Esophagus squamous epithelium (tissue), 5 donors: ENCODE measurements at places on chromosomes 6 and 20. TPM values are rescaled to one million over a fixed set of nuclear protein-coding genes. Genes with fewer than 3 reads are reported as not detected.

- DNase-seq: no peak
These were observed 141.9 kb upstream of the SASH1 start for GRCh38 chr6:148200781-148201180.

DNA sequence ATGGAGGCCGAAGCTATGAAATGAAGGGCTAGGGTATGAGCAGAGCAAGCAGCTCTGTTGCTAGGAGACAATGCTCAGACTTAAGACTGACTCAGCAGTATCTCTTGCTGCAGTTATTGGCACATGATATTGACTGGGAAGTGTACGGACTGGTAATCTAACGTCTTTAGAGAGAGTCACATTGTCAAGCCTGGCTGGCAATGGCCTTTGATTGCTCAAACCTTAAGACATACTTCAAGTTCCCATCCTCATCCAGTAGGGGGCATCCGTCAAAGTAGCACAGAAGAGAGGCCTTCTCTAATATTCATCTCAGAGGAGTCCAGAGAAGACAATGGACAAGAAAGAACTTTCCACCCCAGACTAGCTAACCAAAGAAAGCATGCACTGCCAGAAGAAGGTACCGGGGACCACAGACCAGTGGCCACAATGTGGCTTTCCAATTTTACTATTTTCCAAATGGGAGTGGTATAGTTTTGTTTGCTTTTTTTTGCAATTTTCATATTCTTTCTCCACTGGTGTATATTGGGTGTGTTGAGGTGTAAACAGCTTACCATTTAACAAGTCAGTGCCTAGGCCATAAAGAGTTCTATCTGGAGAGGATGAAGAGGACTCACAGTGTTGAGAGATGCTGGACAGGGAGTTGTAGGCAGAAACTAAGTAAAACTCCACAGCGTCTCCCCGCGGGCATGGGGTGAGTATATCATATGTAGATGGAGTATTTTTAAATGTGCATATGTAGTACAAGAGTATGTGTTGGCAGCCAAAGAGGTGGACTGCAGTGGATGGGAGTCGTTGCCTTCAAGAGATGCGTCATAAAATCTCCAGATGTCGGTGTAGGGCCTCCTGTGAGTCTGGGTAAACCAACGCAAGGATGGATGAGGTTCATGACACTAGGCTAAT is 36.7 kb downstream of the LRFN2 start:
- no peak for DNase-seq

DNA sequence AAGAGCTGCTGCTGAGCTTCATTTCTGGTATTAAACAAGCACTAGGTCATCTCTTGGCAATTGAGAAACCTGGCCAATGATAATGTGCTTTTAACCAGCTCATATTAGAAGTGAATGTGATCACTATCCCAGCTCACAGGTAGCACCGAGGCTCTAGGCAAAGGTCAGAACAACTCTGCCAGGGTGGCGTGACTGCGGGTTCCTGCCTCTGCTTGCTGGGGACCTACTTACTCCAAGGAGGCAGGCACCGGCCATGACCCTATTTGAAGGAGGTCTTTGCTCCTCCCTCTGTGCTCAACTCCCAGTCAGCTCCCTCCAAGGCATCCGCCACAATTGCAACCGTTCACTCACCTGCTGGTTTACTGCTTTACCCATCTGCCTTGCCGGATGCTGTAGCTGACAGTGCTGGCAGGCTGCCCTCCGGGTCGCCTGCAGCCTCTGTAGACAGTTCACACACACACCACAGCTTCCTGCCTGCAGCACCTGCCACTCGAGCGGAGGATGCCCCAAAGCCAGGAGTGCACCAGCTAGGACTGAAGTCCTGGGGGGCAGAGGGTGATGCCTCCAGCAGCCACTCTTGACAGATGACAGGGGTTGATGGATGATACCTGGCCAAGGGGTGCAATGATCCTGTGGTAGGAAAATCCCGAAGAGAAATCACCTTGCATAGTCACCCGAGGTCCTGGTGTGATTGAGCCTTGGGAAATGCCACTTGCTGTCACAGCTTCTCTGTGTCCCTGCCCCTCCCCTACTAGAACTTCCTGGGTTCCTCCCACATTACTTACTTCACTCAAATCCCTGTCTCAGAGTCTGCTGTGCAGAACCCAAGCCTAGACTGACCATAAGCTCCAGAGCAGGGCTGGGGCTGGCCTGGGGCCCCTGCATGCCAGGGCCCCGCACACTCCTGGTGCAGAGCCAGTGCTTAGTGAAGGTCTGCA is 8.8 kb upstream of the VSX1 start:
- no peak for DNase-seq

GRCh38 chr6:87908978-87909811 is 138.4 kb upstream of the SPACA1 start:
- no peak for DNase-seq

- DNase-seq: no peak
These were observed 20.1 kb downstream of the C6orf141 start for GRCh38 chr6:49570474-49571079.

GRCh38 chr6:136534268-136534667 is 16.0 kb downstream of the MAP7 start:
- DNase-seq: no peak

GRCh38 chr6:56875961-56876360 is 78.9 kb upstream of the BEND6 start:
- DNase-seq: no peak

- DNase-seq: no peak
These were observed 297.7 kb downstream of the CDC5L start for GRCh38 chr6:44685213-44685612.

DNA sequence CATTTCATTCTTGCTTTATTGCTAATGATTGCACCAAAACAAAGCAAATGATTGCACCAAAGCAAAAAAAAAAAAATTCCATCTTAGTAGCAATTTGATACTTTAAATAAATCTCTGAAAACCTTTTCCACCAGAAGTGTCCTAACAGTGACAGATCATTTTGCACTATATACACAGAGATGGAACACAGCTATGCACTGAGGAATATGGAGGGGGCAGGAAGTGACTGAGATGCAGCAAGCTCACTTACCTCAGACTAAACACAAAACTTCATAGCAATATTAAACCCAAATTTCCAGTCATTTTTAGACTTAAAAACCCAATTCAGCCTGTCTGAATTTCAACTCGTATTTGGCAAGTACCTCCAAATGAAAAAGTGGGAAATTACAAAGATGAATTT is 41.2 kb downstream of the HIVEP2 start:
- DNase-seq: no peak

DNA sequence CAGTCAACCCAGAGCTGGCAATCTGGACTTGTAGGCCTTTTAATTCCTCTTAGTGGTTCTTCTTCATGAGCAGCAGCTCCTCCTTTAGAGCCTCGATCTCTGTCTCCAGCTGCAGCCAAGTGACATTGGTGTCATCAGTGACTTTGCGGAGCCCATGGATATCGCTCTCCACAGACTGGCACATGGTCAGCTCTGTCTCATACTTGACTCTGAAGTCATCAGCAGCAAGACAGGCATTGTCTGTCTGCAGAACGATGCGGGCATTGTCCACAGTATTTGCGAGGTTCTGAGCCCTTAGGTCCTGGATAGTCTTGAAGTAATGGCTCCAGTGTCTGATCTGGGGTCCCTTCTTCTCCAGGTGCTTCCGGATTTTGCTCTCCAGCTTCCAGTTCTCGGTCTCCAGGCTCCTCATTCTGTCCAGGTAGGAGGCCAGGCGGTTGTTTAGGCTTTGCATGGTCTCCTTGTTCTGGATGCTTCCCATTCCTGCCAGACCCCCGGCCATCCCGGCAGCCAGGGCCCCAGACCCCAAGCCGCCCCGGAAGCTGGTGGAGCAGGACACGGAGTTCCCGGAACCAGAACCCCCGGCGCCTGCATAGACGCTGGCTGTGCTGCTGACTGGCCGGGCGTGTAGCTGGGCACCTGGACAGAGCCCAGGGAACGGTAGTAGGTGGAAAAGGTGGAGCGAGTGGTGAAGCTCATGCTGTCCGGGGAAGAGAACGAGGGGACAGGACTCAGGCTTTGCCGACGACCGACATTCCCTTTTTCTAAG is 15.1 kb downstream of the RFPL4B start:
- no peak for DNase-seq

GRCh38 chr6:17011985-17012384 is 89.9 kb upstream of the STMND1 start:
- DNase-seq: no peak

DNA sequence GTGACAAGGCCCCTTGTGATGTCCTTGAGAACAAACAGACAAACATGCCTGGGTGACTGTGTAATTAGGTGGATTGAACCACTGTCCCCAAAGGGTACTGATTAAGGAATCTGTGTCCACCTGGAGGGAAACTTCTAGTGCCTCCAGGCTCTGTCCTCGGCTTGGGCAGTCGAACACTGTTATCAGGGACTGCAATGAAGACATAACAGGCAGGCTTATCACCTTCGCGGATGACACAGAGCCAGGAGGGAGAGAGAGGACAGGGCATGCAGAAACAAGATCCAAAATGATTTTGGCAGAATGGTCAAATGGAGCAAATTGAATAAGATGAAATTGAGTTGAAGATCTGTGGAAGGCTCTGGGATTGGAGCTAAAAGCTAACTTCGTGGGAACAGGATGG is 60.9 kb upstream of the ZFAND3 start:
- DNase-seq: no peak

GRCh38 chr20:42123981-42124473 is 505.9 kb upstream of the CHD6 start:
- DNase-seq: no peak

GRCh38 chr6:131244942-131245341 is 109.7 kb downstream of the AKAP7 start:
- no peak for DNase-seq

GRCh38 chr6:122072014-122072647 is 327.3 kb upstream of the HSF2 start:
- no peak for DNase-seq

DNA sequence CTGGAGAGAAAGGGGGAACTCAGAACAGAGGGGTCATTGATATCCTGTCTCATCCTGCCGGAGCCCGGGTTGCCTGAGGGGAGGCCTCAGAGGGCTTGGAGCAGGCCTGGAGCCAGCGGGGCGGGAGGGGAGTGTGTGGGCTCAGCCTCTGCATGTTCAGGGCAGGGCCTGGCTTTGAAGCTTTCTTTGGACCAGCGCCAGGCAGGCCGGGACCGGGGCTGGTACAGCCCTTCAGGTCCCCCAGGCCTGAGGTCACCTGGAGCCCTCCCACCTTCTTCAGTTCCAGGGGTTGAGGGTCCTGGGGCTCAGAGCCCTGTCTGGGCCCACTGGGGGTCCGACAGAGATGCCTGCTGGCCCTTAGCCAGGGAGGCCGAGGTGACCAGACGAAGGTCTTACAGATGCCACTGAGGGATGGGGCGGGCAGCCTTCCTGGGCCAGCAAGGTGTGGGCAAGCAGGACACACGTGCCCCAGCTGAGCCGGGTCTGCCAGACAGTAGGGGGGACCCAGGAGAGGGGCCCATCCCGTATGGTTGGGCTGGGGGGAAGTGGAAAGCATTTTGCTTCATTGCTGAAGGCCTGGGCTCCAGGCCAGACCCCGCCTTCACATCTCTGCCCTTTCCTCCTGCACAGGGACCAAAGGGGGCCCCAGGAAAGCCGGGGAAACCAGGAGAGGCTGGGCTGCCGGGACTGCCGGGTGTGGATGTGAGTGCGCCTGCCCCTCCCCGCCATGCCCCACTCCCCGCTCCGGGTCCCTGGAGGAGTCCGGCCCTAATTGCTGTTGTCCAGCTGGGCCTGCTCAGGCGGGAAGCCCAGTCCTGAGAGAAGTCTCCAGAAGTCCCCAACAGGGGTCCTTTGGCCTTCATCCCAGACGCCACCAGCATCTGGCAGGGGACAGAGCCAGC is 2.0 kb downstream of the COL9A3 start:
- no peak for DNase-seq

GRCh38 chr6:33607784-33608161 is 13.3 kb upstream of the ITPR3 start:
- DNase-seq: no peak

DNA sequence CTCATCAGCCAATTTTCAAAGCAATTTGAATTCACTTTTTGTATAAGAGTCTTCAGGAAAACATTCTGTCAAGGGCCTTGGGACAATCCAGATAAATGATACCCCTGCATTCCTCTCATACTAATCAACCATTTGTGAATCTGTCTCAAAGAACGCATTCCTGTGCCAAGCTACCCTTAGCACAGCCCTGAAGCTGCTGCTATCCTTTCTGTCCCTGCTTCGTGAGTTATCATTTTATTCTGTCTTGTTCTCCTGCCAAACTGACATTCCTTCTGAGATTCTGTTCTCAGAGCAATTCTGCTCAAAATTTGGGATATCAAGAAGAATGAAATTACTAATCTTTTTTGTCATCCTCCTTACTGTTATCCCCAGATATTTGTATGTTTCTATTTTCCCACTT is 213.9 kb upstream of the STXBP5 start:
- DNase-seq: no peak

DNA sequence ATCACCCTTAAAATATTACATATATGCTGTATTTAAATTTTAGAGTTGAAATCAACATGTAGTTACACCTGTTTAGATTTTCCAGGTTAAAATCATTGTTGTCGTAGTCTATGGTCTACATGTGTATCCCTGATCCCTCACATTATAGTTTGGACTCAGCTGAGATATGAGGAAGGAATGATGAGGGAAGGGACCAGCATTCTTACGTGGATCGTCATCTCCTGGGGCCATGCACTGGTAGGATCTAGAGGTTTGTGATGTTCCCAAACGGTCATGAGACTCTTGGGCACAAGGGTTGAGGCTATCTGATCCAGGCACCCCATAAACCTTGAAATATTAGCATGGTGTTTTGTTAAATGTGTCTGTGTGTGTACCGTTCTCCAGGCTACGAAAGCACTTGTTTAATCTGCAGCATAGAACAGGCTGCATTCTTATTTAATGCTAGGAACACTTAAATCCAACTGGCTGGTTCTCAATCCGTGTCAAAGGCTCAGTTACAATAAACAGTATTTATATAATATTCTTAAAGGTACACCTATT is 55.4 kb downstream of the IPCEF1 start:
- DNase-seq: no peak

DNA sequence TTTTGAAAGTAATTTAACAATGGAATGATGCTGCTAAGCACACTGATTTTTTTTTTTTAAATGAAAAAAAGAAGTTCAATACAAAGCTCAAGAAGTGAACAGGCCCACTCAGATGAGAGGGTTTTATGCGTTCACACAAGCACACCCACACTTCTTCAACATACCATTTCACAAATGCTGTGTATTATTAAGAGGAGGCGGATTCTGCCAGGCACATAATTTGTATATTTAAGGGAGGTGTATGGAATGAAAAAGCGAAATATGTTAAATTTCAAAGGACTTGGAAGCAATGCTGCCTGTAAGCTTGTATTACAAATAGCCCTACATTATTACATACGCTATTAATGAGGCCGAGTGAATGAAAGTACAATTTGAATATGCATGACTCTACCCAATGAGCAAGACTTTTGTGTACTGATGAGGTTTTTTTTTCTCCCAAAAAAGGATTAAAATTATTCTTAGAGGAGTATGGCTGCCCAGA is 123.9 kb downstream of the INSM1 start:
- no peak for DNase-seq

The TCP11 gene
- not detected for total RNA-seq

The NKAIN2 gene
- 0.19 TPM for total RNA-seq

The CALHM5 gene
- 1.7 TPM for total RNA-seq

The MOG gene
- not detected for total RNA-seq

The ASIP gene
- not detected for total RNA-seq

The ZFP57 gene
- total RNA-seq: 2.4 TPM

The ETV7 gene
- total RNA-seq: 1.3 TPM

The PRL gene
- not detected for total RNA-seq

The POU5F1 gene
- 2.5 TPM for total RNA-seq
